ENCODE measurements at places on chromosomes 5 and 9. TPM values are rescaled to one million over a fixed set of nuclear protein-coding genes. Genes with fewer than 3 reads are reported as not detected.

NSD1 gene
- 25.6 TPM for polyA plus RNA-seq

- DNase-seq = no peak
These were observed 278.2 kb downstream of the CSNK1G3 start for GRCh38 chr5:123790226-123790625.

DNA sequence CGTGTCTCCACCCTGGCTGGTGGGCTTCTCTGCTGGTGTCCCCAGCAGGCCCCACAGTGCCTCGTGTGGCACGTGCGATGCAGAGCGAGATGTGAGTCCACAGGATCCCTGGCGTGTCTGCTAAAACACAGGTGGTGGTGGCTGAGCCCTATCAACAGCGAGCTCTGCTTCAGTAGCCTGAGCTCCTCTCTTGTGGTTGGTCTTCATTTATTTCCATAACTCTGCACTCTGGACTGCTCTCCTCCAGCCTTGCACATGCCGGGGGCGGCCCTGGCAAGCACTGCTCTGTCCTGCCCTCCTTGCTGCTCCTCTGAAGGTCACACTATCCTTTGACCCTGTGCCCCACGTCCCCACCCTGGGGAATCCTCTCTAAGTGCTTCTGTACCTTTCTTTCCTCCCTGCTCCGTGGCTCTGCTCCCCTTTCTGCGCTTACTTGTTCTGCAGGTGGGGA is 59.2 kb downstream of the NSUN2 start:
- no peak for DNase-seq

OR1Q1 gene
- 0.14 TPM for polyA plus RNA-seq

SEMA5A gene
- polyA plus RNA-seq = 28.0 TPM

Measured in AG04450 (cell line).